Mucosa of descending colon (tissue), 3 donors: ENCODE measurements at places on chromosomes 1 and 21.

GRCh38 chr1:61992257-61992656 lies 202.4 kb upstream of the L1TD1 start:
- no peak for DNase-seq

GRCh38 chr1:9606948-9607347 lies 18.2 kb downstream of the TMEM201 start:
- DNase-seq = no peak

- no peak for DNase-seq
These were observed 157.8 kb upstream of the KAZN start for GRCh38 chr1:14440731-14441130.

DNA sequence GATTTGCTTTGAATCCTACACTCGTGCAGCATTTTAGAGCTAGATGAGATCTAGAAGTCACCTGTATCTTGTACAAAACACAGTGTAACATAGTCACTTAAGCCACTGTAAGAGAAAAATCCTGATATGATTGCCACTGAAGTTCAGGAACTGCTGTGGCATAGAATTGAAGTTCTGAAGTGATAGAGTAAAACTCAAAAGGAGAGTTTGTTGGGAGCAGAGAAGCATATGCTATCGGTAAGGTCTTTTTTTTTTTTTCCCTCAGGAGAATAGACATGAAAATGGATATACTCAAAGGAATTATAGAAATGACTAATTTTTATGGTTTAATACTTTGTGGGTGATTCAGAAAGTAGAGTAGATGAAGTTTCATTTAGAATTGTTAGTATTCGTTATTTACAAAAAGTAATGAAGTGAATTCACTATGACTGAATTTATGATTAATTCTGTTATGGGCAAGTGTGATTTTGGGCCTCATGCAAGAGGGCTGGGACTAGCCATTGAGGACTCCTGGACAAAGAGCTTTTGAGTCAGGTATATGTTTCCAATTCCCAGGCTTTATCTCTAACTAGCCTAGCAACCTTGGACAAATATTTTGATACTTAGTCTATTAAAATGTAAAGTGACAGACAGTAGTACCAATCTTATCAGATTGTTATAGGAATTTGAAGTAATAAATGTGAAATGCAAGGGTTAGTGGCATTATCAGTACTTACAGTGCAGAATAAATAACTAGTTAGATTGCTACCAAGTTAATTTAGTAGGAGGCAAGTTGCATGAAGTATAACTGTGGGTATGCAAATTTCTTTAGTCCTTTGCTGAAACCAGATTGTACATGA lies 3.1 kb downstream of the KCTD3 start:
- no peak for DNase-seq

GRCh38 chr21:44018813-44019567 lies 6.9 kb downstream of the TRAPPC10 start:
- no peak for DNase-seq

DNA sequence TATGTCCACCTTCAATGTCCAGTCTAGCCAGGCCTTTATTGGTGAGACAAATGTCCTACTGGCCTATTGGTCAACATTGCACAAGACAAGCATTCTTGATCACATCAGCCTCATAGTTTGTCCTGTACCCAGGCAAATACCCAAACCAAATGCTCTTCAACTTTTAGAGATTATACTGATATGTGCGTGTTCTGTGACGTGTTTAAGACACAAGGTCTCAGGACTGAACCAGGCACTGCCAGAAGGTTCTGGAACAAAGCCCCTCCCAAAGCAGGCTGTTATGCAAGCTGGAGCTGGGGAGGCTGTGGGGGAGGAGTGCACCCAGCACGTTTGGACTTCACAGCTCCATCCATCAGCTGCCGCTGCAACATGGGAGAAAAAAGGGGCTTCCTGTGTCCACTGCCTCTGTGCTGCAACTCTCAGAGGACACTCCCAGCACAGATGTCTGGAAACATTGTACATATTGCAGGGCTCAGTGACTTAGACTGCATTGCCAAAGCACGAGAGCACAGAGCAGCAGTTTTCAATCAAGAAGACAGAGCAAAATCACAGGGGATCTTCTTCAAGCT lies 45.9 kb downstream of the NID1 start:
- peak; percentile 43 for DNase-seq

- no peak for DNase-seq
These were observed 10.9 kb downstream of the IER5 start for GRCh38 chr1:181099152-181100014.
